Neural crest cell (in vitro differentiated cells): ENCODE measurements at places on chromosomes 6 and 20.

DNA sequence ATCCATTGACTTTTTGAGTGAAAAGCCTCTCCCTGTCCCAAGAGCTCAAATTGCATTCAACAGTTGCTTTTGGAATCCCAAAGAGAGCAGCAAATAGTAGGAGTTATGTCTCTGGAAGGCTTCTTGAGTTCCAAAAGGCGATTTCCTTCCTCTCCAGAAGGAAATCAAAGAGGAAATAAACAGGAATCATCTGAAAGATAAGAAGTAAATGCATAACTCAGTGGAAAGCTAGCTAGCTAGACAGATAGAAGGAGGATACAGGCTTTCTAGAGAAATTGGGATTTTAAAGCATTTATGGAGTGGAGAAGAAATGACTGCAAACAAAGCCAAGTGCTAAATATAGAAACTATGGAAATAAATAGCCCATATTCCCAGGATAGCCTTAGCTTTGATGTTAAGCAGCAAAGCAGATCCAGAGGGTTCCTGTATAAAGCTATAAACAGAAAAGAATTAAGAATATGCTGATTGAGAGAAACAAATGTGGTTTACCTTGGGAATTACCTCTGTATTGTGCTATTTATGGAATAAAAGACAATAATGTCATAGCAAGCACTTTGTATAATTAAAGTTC lies 214.7 kb downstream of the PLCB1 start:
- DNase-seq, result no peak

GRCh38 chr20:43186312-43186711 lies 3.4 kb downstream of the PTPRT start:
- DNase-seq, result no peak

DNA sequence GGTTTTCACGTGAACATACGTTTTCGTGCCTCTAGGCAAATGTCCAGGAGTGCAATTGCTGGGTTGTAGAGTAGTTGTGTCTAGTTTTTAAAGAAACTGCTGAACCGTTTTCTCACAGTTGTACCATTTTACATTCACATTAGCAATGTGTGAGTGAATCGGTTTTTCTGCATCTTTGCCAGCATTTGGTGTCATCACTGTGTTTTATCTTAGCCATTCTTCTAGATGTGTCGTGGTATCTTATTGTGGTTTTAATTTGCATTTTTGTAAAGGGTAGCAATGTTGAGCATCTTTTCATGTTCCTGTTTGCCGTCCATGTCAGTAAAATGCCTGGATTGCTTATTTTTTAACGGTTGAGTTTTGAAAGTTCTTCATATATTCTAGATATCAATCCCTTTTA lies 10.2 kb downstream of the DOK5 start:
- DNase-seq, result no peak

DNA sequence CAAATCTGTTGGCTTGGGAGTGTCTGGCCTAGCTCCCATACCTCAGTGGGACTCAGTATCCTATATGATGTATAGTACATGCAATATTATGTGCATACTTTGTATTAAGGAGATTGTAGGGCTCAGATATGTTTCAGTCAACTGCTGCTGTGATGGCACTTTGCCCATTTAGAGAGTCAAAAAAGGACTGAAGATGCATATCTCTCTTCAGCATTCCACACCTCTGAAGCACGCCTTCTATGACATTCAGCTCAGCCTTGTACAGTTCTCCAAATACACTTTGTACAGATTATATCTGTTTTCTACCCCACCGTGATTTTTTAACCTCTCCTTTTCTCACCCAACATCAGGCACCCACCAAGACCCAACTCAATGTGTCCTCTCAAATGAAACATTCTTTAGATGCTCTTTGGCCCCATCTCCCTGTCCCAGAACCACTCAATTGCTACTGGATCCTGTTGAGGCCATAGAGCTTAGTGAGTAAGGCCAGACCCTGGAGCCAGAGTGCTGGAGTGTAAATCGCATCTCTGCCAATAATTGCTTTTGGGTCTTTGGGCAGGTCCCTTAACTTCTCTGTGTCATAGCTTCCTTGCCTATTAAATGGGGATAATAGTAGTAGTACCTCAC lies 15.6 kb downstream of the ENPP1 start:
- no peak for DNase-seq

- DNase-seq, result no peak
These were observed 1.7 kb upstream of the TEAD3 start for GRCh38 chr6:35498422-35499067.

DNA sequence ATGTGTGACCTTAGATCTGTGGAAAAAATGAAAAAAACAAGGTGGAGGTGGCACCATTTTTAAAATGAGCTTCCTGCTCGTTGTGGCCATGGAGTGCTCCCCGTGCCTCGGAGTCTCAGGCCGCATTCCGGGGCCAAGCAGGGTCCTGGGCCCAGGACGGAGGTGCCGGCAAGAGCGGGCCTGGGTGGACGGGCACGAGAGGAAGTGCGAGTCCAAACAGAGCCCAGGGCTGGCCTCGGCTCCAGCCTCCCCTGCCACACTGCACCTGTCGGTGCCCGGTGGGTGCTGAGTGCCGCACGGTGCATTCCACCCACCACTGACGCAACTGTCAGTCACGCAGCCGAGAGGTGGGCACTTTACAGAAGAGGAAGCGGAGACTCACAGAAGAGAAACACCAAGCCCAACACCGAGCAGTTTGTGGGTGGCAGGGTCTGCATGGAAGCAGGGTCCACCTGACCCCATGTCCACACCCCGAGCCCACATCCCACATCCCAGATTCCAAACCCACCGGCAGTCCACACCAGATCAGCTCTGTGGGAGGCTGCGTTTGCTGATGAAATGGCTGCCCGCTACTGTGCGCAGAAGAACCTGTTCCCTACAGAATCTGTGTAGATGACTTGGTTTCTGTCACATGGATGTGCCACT lies 97.7 kb downstream of the PSMB1 start:
- DNase-seq, result no peak

GRCh38 chr20:41119614-41120561 lies 17.5 kb upstream of the PLCG1 start:
- no peak for DNase-seq

- DNase-seq, result no peak
These were observed 389.7 kb upstream of the JARID2 start for GRCh38 chr6:14856177-14856576.

DNA sequence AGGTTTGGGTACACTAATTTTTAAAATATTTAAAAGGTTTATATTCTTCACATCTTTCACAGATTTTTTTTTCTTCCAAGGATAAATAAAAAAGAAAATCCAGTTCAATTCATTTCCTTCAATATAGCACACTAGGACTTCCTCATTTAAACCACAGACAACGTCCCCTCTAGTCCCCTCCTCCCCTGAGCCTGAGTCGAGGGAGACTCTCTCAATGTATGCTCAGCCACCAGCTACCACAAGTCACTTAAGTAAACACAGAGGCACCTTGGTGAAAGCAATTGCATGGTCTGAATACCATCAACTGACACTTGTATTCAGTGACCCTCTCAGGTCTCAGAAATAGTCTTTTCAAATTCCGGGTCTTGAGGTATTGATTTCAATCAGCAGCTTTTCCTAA lies 88.6 kb downstream of the SIM1 start:
- no peak for DNase-seq

DNA sequence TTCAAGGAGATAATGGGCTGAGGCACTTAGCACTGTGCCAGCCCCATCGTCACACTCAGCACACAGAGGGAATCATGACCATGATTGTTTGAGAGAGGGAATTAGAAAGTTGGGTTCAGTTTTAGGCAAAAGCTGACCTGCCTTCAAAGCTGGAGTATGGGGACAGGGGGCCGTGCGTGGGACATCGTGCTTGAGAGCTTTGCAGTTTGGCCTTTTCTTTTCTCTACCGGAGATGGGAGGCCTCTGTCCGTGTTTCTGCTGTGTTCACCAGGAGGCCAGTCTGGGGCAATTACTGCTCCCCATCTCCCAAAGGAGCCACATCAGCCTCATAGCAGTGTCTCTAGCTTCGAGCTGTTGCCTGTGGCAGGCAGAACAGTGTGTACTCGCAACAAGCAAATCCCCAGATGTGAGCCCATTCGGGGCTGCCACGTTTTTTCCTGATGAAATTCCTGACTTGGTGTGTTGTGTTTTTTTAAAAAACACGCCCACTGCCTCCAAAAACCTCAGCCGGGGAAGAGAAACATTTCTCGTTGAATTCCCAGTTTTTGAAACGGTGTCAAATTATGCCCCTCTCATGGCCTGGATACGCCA lies 20.2 kb downstream of the EYA2 start:
- no peak for DNase-seq

DNA sequence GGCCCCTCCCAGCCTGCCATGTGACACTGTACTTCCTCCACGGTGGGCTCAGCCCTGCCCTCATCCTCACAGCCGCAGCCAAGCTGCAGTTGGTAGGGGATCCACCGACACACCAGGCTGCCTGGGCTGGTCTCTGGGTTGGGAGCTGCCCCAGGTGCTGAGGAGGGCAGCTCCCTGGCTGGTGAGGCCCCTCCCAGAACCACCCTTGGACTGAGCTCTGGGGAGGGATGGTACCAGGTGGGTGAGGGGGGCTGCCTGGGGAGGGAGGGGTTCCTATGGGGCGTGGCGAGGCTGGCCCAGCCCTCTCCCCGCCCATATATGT lies 185 bp upstream of the TNFRSF6B start:
- no peak for DNase-seq

- no peak for DNase-seq
These were observed 418.6 kb downstream of the CDKAL1 start for GRCh38 chr6:20952699-20953474.
